ENCODE measurements at places on chromosomes 1 and 21.

- no peak for DNase-seq
These were observed 2.4 kb upstream of the PDXK start for GRCh38 chr21:43716376-43717165.

DNA sequence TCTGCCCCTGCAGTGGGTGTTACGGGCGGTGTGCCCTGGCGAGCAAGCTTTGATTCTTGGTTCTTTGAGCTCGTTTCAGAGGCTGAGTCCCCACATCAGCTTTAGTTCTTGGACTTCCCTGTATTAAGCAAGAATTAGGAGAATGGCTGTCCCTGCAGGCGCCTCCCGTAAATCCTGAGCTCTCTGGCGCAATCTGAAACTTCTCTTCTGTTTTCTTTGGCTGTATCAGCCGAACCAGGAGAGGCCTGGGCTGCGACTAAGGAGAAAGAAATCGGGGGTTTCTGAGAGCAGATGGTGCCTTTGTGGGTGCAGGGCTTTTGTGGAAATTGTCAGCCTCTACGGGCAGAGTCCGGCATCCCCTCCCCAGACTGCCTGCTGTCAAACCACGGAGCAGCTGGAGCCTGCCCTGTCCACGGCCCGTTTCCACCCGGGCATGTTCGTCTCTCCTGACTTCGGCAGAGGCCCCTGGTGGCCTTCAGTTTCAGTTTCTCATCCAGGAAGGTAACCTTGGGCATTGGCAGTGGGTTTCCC, 17.9 kb downstream of the CSTB start:
- no peak for DNase-seq

GRCh38 chr1:28340221-28340974, 11.6 kb downstream of the MED18 start:
- no peak for DNase-seq

DNA sequence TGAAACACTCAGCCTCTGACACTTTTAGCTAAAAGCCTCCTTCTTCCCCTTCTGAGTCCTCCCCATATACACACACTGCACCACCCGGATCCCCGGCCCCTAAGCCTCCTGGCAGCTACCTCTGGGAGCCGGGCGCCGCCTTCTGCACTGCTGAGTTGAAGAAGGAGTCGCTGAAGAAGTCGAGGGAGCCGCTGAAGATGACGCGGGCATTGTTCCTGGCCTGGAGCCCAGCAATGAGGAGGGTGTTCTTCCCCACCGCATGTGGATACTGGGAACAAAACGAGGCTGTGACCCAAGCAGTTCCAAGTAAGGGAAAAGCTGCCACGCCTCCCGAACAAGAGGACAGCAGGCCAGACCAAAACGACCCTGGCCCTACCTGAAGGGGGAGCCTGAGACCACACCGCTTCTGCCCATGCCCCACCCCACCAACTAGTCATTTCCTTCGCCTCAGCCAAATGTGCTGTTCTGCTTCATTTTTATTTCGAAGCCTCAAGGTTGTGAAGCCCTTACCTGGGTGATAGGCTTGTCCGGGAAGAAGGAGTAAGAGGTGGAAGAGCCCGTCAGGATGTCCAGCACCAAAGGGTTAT, 7.0 kb downstream of the DDOST start:
- DNase-seq = no peak

DNA sequence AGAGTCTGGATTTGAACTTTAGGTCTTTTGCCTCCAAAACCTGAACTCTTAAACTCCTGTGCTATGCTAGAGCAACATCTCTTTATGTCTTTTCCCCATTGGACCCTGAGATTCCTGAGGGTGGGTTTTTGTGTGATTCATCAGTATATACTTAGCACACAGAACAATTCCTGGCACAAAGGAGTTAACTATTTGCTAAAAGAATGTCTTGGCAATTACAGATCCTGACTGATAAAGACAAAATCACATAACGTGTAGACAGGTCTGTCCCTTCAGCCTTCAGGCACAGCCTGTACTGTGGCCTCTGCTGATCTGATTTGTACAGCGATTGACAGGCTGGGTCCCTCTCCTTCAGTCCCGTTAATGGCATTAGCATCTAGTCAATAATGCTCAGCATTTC, 162.4 kb upstream of the BEND5 start:
- DNase-seq = no peak

- no peak for DNase-seq
These were observed 9.3 kb downstream of the CDC14A start for GRCh38 chr1:100361511-100362089.

GRCh38 chr1:23537296-23537973, 6.4 kb upstream of the E2F2 start:
- DNase-seq = no peak

DNA sequence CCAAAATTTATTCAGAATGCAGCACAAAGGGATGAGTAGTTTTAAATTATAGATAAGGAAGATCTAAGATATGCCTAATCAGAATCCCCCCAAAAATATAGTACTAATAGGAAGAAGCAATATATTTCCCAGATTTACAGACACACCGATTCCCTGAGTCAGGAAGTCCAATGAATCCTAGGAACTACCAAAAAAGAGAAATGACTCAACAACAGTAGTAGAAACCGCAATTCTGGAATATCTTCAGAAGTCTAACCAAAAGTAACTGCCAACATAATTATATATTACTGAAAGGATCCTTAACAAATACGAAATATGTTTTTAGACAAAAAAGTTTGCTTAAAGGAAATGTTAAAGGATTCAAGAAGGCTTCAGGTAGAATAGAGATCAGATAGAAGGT, 10.3 kb downstream of the AHCTF1 start:
- DNase-seq = no peak

DNA sequence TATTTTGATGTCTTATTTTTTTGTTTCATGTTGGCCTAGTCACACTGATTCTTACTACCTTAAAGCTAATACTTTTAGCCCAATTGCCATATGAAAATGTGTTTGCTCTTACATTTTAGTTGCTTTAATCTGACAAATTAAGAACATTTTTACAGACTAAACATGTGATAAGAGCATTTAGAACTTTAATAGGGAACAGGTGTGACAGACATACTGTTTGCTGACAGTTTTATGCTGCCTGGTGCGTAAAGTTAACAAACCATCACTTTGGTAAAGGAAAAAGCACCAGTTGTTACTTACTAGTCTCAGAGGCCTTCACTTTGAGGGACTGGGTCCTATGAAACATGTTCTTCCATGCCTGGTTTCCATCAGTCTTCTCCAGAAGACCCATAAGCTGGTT, 14.7 kb downstream of the CMPK1 start:
- DNase-seq = no peak

DNA sequence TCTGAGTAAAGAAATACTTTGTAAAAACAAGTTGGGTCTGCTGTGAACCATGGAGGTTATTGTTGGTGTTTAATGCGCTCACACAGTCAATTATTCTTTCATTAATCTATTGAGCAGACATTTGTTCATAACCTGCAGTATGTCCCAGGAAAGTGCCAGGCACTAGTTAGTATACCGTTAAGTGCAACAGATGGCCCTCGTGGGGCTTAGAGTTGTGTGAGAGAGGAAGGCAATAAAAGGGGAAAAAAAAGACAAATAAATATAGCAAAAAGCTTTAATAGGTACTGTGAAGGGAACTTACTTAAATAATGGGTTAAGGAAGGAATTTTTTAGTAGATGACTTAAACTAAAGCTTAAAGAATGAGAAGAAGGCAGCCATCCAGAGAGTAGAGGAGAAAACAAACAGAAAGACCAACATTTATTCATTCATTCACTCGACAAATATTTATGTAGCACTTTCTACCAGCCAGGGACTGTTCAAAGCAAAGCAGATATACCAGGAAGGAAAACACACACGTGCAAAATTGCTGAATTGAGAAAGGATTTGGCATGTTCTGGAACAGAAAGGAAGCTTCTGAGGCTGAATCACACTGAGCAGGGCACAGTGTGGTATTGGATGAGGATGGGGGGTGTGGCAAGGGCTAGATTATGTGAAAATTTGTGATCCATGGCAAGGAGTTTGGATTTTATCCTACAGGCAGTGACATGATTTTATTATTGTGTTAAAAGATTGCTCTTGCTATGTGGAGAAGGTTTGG, 296.1 kb upstream of the SGIP1 start:
- DNase-seq = no peak

- DNase-seq = no peak
These were observed 1325.8 kb upstream of the PRMT6 start for GRCh38 chr1:105730701-105731100.

DNA sequence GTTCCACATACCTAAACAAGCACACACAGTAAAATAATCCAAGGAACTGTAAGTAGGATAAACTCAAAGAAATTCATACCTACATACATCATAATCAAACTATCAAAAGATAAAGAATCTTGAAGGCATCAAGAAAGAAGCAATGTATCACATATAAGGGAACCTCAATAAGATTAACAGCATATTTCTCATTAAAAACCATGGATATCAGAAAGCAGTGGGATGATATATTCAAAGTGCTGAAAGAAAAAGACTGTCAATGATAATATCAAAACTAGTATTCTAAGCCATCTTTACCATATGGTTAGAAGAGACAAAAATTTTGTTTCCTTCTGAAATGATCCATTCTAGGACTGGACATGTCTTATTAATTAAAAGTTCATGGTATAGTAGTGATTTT, 37.1 kb upstream of the ADAM30 start:
- no peak for DNase-seq

GRCh38 chr1:156560585-156561163, 11.7 kb downstream of the IQGAP3 start:
- DNase-seq = no peak

DNA sequence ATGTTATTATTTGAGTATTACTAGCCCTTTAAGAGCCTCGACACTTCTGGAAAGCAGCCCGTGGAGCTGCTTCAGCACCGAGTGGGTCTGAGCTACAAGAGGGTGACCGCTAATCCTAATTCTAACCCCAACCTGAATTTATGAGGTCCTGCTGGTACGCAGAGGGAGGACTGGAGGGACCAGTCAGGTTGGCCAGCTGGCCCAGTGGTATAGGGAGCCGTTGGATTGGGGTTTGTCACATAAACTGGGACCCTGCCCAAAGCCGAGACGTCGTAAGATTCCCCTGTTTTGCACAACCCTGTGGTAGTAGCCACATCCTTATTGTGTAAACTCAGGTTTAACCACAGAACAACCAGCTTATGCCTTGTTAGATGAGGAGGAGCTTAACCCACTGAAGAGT, 60.8 kb upstream of the F3 start:
- no peak for DNase-seq

DNA sequence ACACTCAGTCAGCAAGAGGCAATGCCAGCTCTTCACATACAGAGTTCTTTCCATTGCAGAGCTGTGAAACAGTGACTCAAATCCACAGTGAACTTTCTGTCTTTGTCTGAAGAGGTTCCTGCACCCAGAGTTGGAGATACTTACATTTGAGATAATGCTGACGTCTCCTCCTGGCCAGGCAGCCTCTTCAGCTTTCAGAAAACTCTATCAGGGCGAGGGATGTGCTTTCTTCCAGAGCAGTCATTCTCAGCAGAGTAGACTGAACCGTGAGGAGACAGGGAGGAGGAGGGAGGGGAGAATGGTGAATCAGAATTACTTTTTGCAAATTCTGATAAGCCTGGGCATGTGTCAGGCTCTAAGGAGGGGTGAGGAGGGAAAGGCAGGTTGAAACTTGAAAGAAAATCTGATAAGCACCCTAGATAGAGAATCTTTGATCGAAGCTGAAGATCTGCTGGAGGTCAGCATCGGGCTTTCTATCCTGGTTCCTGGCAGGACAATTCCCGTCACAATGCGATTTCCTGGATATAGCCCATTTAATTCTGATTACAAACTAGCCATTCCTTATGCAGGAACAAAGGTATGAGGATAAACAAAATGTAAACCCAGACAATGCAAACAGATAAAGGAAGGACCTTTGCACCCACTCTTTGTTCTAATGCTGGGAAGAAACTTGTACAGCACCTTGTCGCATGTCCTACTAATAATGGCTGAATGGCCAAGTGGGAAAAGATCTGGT, 18.9 kb upstream of the NID1 start:
- no peak for DNase-seq

DNA sequence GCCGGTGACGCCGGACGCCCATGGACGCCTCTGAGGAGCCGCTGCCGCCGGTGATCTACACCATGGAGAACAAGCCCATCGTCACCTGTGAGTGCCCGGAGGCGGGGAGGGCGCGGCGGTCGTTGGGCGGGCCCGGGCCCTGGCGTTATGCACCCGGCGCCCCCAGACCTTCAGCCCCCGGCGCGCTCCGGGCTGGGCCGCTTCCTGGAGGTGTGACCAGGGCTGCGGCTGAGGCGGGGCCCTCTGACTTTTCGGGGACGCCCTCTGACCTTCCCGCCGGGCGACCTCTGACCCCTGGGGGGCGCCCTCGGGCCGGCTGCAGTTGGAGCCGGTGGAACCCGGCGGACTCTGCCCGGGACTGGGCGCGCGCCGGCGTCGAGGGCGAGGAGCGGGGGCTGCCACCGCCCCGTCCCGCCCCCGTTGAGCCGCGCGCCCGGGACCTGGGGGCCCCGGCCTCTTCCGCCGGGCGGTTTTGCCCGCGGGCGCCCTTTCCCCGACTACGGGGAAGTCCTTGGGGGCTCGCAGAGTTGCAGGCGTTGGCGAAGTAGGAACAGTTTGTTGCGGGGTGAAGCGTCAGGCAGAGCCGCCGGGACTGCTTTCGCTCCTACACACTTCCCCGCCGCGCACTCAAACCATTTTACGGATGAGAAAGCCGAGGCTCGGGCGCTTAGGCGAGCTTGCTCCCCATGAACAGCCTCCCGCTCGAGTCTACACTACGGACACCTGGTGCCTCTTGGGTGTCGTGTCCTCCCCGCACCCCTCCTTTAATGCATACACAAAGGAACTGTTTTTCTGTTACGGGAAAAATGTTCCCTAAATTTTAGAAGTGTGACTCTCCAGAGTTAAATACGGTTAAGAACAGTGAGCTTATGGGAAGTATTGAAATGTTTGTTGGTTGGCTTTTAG, 618 bp downstream of the TRAPPC10 start:
- DNase-seq = no peak

GRCh38 chr1:6519491-6519934, 28.0 kb upstream of the PLEKHG5 start:
- peak; percentile 86 for DNase-seq

All from DMS79 (cell line).